ENCODE measurements at places on chromosomes 6 and 20.

GRCh38 chr20:54510541-54511129 lies 35.2 kb downstream of the DOK5 start:
- DNase-seq: no peak

DNA sequence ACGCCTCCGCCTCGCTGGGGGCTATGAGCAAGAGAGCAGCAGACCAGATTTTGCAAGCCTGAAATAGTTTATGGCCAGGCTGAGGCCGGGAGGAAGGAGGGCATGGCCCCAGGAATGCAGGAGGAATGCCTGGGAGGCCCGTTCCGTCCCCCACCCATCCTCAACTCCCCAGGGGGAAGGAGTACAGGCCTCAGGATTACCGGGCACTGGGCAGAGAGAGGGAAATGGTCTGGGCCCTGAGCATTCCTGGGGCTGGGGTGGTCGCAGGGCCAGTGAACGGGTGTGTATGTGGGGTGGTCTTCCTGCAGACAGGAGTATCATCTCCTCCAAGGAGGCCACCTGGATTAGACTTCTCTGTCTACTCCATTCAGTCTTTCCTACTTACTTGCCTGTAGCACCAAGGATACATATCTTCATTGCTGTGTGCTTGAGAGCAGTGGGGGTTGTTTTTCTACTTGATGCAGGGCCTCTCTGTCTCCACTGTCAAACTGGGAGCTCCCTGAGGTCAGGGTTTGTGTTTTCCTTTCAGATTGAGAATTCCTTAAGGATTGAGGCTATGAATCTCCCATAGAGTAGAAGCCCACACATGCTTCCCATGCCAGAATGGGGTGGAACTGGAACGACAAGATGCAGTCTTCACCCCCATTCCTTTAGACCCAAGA lies 81.3 kb downstream of the VEGFA start:
- no peak for DNase-seq

GRCh38 chr6:33431880-33432541 lies 12.1 kb downstream of the SYNGAP1 start:
- no peak for DNase-seq

GRCh38 chr20:14817101-14817500 lies 479.7 kb upstream of the FLRT3 start:
- no peak for DNase-seq

DNA sequence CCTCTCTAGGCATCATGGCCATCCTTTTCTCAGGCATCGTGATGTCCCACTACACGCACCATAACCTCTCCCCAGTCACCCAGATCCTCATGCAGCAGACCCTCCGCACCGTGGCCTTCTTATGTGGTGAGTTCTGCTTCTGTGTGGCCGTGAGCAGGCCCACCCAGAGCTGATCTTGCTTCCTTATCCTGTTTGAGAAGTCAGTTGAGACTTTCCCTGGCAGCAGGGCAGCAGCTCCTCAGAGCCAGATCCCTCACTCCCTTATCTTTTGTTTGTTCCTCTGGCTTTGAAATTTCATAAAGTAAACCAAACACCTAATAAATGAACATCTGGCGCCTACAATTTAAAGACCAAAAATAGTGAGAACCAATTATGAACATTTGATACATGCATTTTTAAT lies 40.6 kb downstream of the SPATA2 start:
- no peak for DNase-seq

DNA sequence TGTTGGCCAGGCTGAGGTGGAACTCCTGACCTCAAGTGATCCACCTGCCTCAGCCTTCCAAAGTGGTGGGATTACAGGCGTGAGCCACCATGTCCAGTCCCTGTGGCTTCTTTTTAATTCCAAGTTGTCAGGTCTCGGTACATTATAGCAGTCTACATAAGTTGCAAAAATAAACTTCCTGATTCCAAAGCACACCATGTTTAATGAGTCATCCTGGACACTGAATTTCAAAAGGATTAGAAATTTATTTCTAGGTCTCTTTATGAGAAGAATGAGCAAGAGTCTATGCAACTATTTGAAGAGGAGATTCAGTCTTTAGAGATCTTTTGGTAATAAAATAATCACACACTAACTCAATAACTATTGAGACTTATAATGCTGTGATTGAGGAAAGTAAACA lies 63.9 kb upstream of the MCHR2 start:
- no peak for DNase-seq

DNA sequence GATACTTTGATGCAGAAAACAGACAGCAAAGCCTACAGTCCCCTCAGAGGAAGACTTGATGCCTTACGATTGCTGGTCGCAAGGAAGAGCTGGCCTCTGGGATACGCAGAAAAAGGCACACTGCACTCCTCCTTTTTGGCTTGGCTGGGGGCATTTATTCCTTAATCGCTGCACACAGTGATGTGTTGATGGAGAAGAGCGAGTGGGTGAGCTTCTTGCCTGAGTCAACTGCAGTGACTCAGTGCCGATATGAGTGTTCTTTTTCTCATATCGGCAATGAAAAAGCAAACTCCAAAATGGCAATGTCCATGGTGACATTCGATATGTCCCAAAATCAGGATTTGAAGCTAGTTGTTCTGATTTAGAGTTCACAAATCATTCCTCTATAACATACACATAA lies 794.8 kb downstream of the HACE1 start:
- DNase-seq: no peak

- DNase-seq: peak; percentile 50
Measured at GRCh38 chr20:24649787-24650490, 180.5 kb downstream of the SYNDIG1 start.

DNA sequence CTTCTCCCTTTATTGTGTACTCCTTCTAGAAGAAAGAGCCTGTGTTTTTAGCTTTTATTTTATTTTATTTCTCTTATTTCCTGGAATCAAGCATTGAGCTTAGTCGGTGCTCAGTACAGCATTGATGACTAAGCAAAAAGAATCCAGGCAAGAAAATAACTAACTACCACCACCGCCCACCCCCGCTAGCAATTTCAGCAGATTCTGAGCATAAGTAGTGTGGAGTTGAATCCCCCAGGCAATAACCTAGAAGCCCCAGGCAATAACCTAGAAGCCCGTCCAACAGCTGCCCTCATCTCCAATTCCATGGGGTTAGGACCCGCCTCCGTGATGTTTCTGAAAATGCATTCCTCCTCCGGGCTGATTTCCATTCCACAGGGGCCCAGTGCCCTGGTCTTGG lies 258.0 kb upstream of the TAB2 start:
- DNase-seq: no peak

DNA sequence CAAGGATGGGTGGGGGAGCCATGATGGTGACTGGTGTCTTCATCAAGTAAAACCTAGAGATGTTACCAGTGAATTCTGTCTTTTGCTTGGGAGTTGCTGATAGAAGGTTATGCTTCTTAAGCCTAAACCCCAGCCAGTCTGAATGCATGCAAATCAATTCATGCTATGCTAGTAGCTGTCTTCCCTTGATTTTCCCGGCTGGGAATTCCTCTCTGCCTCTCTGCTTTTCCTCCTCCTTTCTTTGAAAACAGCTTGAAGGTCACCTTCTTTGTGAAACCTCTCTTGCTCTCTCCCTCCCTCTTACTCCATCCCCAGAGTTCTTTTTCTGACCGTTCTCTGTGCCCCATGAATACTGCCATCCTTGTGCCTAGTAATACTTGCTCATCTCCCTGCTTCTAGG lies 58.9 kb downstream of the TMEM200A start:
- DNase-seq: no peak

DNA sequence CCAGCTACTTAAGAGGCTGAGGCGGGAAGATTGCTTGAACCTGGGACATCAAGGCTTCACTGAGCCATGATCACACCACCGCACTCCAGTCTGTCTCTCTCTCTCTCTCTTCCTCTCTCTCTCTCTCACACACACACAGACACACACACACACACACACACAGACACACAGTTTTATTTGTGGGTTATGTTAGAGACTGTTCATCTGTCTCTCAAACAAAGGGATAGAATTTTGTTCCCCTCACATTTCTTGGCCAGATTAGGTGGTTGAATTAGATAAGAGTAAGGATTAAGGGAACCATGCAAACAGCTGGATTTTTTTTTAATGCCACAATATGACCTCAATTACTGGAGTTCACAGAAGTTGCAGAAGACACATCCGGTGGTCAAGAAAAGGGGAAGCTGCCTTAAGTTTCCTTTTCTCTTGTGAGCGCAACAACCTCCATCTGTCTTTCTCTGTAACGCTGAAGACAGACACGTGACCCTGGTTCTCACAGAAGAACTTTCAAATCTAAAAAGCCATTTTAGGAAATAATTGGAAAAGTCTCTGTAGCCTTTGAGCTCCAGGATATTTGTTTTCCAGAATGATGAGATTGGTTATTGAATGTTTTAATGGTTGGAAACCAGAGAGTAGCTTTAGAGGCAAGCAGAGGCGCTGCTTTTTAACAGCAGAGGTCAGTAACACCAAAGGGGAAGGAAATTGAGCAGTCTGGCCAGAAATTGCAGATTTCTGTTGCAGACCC lies 32.9 kb upstream of the LGSN start:
- peak; percentile 80 for DNase-seq

GRCh38 chr6:163019926-163020325 lies 292.2 kb downstream of the PACRG start:
- no peak for DNase-seq

DNA sequence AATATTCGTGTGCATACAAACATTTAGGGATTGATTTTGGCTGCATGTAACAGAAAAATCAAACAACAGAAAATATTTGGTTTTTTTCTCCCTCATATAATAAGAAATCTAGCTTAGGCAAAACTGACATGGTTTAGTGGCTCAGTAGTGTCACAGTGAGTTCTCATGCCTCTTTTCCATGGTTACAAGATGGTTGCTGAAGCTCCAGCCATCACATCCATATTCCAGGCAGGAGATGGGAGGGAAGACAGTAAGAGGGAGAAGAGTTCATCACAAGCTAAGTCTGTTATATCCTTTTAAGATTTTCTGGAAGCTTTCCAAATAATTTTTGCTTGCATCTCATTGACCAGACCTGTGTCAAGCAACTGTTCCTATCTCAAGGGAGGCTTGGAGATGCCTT lies 267.2 kb upstream of the RNF24 start:
- no peak for DNase-seq

- no peak for DNase-seq
Measured at GRCh38 chr6:149503276-149503675, 18.5 kb upstream of the ZC3H12D start.

DNA sequence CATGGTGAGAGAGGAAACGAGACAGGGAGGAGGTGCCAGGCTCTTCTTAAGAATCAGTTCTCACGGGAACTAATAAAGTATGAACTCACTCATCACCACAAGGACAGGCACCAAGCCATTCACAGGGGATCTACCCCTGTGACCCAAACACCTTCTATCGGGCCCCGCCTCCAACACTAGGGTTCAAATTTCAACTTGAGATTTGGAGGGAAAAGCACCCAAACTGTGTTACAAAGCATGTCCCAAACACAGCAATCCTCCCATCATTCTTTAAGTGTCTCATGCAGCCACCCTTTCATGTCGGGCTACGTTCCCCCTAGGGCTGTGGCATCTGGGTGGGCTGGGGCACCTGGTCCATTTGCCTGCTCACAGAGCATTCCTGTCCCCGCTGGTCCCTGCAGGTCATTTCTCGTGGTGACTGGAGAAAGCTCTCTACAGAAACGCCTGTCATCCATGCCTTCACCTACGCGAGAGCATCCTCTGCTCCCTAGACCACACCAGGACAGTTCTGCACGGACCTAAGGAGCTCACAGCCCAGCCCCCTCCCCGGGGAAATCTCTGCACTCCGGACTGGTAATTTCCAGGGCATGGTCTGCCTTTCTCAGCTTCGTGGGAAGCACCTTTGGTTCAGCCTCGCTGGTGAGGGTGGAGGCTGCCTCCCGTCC lies 79.6 kb downstream of the TTLL2 start:
- no peak for DNase-seq

DNA sequence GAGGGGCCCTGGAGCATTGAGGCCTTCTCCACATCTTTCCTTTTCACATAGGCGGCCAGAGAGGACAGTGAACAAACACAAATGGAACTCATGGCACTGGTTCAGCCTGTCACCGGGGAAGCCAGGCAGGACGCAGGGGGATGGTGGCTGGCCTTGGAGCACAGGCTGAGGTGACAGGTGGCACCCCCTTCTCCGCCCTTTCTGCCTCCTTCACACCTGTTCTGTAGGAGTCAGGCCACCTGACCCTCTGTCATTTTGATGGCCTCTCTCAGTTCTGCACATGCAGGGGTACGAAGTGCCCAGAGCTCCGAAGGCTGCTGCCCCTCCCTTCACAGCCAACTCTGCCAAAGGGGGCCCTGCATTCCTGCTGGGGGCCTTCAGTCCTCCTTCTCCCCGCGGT lies 60.8 kb downstream of the CD40 start:
- no peak for DNase-seq

- peak; percentile 56 for DNase-seq
Measured at GRCh38 chr6:35415065-35415891, 36.9 kb upstream of the FANCE start.

DNA sequence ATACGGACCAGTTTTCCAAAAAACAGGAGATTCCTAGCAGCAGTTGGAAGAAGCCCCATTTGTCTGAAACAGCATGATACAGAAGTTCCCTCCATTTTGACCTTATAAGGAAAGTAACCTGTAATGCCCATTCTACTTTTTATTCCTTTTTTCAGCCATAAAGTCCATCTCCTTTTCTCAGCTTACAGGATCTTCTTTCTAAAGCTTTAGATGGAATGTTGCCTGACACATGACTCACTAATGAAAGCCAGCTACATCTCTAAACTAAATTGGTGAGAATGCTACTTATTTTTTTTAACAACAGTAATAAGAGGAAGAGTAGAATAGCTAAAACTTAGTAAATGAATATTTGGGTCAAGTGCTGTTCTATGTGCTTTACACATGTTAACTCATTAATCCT lies 234.1 kb downstream of the CDH26 start:
- DNase-seq: no peak

- DNase-seq: no peak
Measured at GRCh38 chr6:42390228-42390934, 61.3 kb downstream of the TRERF1 start.

GRCh38 chr6:37251211-37251780 lies 6.3 kb upstream of the TBC1D22B start:
- DNase-seq: no peak

GRCh38 chr6:39037082-39037508 lies 11.5 kb upstream of the GLP1R start:
- DNase-seq: peak; percentile 82

GRCh38 chr20:19937651-19938420 lies 79.3 kb upstream of the NAA20 start:
- peak; percentile 56 for DNase-seq

DNA sequence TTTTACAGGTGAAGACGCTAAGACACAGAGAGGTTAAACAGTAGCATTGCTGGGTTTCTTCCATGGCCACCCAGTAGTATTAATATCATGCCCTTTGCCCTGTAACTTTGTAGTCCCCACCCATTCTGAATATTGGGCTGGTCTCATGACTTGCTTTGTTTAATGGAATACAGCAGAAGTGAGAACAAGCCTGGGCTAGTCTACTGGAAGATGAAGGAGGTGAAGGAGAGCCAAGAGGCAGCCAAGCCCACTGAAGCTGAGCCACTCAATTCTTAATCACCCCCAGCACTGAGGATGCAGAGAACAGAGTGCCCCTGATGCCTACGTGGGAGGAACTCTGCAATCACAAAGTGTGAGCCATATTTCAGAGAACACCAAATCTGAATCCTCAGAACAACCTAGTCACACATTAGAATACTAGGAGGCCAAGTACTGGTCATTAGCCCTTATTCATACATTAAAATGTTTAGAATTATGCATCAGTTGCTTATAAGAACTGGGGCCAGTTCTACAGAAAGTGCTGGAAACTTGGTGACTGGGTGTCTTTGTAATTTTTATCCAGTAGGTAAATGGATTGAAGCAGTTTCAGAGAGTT lies 270.1 kb upstream of the PRND start:
- DNase-seq: no peak

GRCh38 chr6:30394139-30394538 lies 49.2 kb downstream of the RPP21 start:
- no peak for DNase-seq

All from hematopoietic multipotent progenitor cell treated with erythropoietin and hydrocortisone succinate and interleukin-3 and kit ligand, for 6 days (in vitro differentiated cells).